ENCODE measurements at places on chromosomes 16 and 17.

DNA sequence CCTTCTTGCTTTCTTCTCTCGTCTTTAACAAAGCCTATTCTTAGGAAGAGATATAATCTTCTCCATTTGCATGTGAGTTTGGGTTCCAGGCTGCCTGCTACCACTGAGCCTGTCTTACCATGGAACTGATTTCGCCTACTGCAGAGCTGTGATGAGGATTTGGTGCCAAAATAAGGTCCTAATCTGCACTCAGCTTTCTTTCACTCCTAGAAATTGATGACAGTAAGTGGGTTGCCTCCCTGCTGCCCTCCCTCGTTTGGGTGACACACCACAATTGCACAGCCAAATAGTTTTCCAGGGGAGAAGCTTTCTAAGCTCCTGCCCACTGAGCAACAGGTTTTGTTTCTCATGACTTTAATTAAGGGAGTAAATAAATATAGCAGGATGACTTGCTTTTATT, 25.1 kb upstream of the ASIC2 start:
- no peak for DNase-seq

GRCh38 chr16:80751167-80751566, 53.2 kb downstream of the CDYL2 start:
- no peak for DNase-seq

DNA sequence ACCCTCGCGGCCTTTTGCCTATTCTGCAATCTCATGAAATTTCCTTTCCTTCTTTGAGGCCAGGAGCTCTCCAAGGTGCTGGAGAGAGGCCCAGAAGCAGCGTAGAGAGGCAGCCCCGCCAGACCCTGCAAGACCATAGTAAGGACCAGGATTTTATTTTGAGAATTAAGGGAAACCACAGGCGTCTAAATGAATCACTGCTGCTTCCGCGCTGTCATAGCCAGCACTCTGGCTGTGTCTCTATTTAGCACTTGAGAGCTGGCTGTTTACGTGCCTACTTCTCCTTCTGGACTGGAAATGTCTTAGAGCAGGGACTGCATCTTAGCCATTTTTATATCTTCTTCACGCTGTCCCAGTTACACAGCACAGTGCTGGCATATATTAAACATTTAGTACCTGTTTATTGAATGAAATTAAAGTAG, 37.6 kb upstream of the PIRT start:
- no peak for DNase-seq

DNA sequence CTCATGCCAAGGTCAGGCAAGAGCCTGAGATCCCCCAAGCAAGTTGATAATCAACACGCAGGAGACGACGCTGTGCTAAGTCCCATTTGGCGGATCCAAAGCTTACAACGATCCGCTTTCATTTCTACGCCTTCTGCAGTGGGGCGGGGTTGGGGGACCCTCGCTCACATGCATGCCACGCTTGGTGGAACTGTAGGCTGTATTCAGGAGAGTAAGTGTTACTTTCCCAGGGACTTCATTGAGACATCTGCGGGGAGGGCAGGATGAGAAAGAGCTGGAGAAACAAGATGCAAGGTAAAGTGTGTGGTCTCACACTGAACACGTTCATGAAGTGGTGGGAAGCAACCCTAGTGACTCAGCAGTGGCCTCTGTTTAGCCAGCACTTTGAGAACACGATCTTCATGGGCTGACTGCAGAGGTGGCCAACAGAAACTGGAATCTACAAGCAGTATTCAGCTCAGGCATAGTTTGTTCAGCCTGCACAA, 100.5 kb downstream of the XYLT1 start:
- DNase-seq: no peak

GRCh38 chr17:8175795-8176196, 384 bp downstream of the TMEM107 start:
- DNase-seq: no peak

GRCh38 chr16:3983081-3983520, 102.6 kb upstream of the CREBBP start:
- no peak for DNase-seq

GRCh38 chr17:45052052-45052772, 780 bp upstream of the DCAKD start:
- no peak for DNase-seq

DNA sequence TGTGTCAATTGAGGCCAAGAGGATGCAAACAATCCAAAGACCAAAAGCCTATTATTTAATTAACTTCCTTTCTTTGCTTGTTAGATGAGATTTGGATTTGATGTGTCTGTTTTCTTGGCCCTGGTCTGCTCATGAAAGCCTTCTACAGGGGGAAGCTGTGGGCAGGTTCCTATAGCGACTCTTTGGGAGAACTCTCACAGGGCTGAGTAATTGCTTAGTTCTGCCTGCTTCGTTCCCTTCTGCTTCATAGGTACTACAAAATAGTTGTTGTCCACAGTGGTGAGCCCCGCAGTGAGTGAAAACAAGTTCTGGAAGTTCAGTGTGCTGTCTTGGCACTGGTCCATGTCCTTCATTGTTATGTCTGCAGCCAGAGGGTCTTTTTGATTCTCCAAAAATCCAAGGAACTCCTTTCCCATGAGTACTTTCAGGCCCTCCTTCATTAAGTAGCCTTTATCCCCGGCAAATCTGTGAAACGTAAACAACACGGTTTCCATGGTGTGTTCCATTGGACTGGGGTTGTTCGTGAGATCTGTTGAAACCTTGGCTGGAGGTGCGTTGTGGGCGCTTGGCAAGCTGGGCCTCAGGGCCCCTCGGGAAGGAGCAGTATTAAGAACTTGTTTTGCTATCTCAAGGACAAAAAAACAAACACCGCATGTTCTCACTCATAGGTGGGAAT, 30.0 kb upstream of the ANKRD40CL start:
- no peak for DNase-seq

- no peak for DNase-seq
Measured at GRCh38 chr17:62717889-62718288, 90.2 kb downstream of the MARCHF10 start.

DNA sequence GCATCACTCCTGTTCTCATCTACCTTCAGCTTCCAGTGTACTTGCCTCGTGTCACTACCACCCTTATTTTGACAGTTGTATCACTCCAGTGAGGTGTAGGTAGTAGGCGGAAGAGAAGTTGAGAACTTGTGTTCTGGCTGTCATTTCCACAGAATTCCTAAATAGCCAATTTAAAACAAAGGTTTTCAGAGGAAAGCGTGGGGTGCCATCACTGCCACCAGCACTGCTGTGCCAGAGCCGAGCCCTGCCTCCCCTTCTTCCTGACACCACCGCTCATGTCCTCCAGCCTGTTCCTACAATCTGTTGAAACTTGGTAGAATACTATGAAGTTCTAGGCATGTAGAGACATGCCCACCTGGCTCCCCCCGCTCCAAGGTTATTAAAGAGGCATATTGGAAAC, 215.8 kb downstream of the TANC2 start:
- no peak for DNase-seq

DNA sequence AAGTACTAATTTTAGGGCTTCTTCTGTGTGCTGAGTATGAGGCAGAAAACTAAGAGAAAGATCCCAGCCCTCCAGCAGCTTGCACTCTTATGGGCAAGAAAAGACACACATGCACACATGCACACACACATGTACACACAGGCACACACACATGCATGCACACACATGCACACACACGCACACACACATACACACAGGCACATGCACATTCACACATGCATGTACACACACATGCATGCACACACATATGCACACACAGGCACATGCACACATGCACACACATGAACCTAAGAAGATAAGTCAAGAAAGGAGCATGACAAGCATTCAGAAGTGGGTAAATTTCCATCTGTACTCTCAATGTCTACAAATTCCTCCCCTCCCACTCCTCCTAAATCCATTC, 130.2 kb downstream of the IRX3 start:
- DNase-seq: no peak

GRCh38 chr16:29940656-29941055, 14.6 kb upstream of the KCTD13 start:
- DNase-seq: no peak

DNA sequence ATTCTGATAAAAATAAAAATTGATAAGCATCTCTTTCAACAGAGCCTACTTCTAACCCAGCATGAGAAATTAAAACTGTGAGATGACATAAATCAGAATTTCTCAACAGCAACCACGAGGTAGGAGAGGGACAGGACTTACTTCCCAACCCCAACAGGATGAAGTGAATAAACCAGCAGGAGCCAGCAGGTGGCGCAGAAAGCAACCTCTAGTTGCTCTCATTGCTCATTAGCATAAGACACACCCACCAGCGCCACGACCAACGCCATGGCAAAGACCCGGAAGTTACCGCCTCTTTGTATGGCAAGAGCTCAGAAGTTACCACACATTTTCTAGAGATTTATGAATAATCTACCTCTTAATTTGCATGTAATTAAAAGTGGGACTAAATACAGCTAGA, 189.4 kb upstream of the CDH8 start:
- no peak for DNase-seq

DNA sequence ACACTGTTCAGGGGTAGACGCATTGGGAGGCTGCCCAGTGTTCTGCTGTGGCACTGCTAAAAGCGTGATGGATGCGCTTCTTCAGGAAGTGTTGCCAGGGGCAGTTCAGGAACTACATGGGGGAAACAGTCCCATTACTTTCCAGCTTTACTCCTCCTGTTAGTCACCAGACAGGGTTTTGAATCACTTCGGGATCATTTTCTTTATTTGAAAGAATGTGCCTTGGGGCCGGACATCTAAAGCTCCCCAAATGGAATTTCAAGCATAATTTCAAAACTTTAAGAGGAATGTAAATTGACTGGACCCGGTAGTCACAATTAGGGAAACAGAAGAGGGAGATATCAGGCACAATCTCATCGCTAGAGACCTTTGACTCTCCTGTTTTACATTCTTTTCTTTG, 1.3 kb upstream of the KRTAP2-1 start:
- no peak for DNase-seq

- no peak for DNase-seq
Measured at GRCh38 chr16:12868169-12868568, 33.2 kb upstream of the SHISA9 start.

DNA sequence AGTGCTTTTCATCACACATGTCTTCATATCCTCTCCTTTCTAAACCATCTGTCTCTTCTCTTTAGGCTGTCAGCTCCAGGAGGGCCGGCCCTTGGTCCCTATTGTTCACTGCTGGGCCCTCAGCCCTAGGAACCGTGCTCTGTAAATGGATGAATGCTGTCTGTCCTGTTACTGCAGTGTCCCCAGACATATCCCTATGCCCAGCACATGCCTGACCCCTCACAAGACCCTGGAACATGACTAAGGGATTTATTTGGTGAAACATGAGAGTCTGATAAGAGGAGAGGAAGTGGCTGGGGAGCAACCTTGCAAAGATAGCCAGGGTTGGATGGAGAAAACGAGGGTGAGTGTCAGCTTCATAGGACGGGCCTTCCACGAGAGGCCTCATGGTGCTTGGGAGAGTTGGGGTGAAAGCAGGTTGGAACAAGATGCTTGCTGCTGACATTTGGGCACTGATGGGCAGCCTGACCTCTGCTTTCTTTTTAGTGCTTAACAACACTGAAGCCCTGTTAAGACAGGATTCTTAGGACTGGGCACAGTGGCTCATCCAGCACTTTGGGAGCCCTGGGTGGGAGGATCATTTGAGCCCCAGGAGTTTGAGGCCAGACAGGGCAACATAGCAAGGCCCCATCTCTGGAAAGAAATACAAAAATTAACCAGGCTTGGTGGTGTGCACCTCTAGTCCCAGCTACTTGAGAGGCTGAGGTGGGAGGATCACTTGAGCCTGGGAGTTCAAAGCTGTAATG, 39.0 kb downstream of the ABCC1 start:
- no peak for DNase-seq

- DNase-seq: no peak
Measured at GRCh38 chr16:10178526-10178925, 3.7 kb downstream of the GRIN2A start.

DNA sequence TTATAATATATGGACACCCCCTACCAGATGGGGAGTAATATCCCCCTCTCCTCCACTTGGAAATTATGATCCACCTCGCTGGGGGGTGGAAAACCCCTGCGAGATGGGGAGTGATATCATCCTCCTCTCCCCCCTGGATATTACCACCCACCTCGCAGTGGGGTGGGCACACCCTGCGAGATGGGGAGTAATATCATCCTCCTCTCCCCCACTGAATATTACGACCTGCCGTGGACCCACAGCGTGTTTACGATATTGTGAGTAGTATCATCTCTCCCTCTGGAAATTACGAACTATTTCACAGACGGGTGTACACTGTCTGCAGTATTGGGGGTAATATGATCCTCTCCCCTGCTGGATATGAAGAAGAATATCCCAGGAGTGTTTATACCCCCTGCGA, 228.3 kb upstream of the WSCD1 start:
- DNase-seq: no peak

- no peak for DNase-seq
Measured at GRCh38 chr16:55737318-55737717, 81.5 kb downstream of the SLC6A2 start.

DNA sequence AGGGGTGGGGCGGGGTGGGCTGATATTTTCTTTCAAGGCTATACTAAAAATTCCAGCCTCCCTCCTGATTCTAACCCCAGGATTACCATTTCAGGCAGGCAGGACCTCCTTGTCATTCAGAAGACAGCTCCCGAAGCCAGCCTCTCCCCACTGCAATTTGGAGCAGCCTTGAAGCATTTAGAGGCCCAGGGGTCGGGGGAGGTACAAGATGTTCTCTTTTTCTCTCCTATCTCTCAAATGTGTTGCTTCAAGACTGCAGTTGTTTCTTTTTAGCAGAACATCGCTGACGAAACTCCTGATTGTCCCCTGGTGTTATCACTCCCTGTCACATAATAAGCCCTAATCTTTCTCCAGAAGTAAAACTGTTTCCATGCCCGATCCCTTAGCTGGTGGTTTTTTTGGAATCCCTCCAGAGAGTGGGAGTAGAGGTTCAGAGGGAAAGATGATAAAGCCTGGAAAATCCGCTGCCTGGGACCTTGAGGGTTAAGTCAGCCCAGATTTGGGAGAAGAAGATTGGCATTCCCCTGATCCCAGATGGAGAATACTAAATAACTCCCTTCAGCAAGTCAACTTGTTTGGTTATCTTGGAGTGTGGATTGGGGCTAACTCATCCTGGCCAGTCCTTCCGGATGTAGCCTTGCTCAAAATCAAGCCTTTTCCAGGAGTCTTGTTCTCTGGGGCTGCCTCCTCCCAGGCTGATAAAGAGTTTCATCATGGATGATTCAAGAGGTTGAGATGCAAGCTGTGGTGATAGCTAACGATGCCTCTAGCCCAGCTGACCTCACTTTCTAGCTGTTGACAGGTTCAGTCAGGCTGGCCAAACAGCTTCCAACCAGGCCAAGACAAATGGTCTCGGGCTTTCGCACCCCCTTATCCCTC, 71.3 kb downstream of the SOX9 start:
- DNase-seq: no peak

DNA sequence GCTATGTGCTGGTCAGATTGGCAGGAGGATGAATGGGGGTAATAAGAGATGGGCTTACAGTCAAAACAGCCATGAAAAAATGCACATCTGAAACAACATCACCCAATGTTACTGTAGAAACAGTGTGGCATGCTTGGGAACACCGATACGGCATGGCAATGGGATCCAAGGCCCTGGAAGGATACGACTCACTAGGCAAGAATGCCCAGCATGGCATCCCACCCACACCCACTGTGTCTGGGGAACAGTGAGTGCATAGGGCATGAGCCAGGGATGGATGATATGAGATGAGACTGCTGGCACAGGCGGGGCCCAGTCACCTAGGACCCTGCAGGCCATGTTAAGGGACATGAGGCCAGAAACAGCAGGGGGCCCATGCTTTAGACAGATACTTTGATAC, 11.5 kb downstream of the TRIM25 start:
- DNase-seq: no peak

All from stimulated activated CD4-positive, alpha-beta T cell treated with anti-CD3 and anti-CD28 coated beads, Interleukin-1b, Interleukin-23, amount 100 ng/mL, for 1 hour (primary cell).